ENCODE measurements at places on chromosomes 11 and 22.

DNA sequence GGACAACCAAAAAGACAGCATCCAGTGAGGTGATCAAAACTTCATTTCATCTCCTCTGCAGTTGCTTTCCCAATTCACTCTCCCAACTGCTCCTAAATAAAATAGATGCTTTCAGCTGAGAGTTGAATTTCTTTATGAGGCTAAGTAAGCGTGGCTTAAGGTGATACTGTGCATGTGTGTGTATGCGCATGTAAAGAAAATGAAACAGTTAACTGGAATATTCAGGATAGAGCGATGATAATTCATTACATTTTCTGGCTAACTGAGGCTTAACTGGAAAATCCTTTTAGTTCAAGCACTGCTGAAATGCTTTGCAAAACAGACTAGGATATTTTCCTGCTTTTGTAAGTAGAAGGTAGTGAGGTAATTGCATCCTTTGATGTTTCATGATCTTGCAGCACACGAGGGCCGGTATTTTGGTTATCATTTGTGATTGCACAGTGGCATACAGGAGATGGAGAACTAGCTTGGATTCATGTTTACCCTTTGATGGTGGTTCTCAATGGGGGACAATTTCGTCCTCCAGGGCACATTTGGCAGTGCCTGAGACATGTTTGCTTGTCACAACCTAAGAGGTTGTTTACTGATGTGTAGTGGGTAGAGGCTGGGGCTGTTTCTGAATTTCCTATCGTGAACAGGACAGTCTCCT lies 71.2 kb downstream of the ZBTB16 start:
- no peak for DNase-seq

GRCh38 chr11:19398772-19399527 lies 158.2 kb upstream of the E2F8 start:
- DNase-seq: no peak

DNA sequence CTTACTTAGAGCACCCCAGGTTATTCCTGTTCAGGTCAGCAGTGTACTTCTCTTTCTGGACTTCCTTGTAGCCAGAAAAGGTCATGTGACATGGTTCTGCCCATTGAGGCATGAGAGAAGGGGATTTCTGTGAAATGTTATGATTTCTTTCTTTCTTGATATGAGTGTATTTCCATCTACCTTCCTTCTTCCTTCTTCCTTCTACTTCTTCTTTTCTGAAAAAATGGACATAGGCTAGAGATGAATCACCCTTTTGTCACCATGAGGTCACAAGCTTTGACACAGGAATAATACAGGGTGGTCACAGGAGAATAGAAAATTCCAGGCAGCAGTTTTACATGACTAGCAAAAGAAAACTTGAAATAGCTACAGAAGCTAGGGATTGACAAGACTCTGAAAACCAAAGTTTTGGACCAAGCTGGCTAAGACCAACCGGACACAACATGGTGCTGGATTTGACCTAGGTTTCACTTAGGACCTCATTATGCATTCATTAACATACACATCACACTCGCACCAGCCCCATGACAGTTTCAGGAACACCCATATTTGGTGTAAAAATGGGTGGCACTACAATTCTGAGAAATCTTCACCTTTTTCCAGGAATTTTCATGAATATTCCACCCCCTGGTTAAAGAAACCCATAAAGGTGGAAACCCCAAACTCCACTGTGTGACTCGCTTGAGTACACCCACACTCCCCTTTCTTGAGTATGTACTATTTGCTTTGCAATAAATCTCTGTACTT lies 21.2 kb upstream of the MAP6 start:
- DNase-seq: no peak

GRCh38 chr22:25848954-25849353 lies 107.0 kb downstream of the MYO18B start:
- DNase-seq: no peak

DNA sequence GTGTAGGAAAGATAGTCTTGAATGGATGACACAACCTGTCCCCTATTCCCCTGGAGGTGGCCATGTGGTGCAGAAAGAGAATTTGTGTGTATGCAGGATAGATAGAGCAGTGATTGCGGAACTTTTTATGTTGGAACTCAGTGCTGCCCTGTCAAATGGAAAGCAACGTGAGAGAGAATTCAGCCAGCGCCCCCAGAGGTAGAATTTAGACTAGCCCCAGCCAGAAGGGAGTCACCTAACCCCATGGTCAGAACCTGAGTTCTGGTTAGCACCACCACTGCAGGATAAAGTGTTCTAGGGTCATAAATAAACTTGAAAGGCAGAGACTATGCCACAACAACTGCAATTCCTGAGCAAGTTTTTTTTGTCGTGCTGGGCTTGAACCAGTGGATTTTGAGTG lies 152.9 kb upstream of the GRIA4 start:
- DNase-seq: peak; percentile 38

GRCh38 chr11:6646071-6646470 lies 9.5 kb downstream of the DCHS1 start:
- DNase-seq: no peak

- DNase-seq: no peak
These were observed 35.6 kb upstream of the CADM1 start for GRCh38 chr11:115539844-115540243.

GRCh38 chr11:128688031-128688713 lies 5.7 kb upstream of the FLI1 start:
- DNase-seq: no peak

DNA sequence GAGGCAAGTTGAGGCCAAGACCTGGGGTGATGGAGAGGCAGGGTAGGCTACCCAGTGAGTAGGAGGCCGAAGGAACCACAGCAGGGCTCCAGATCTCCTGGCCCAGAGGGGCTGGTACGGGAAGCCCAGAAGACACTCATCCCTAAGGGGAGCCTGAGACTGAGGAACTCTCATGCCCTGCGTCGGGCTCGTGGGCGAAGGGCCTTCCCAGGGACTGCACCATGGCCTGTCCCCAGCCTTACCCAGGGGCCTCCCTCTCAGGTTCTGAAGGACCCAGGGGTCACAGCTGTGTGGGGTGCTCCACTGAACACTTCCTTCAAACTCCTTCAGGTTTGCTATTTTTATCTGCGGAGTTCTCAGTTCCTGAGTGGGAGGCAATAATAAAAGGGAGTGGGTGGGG lies 15.8 kb upstream of the SYT12 start:
- DNase-seq: no peak

DNA sequence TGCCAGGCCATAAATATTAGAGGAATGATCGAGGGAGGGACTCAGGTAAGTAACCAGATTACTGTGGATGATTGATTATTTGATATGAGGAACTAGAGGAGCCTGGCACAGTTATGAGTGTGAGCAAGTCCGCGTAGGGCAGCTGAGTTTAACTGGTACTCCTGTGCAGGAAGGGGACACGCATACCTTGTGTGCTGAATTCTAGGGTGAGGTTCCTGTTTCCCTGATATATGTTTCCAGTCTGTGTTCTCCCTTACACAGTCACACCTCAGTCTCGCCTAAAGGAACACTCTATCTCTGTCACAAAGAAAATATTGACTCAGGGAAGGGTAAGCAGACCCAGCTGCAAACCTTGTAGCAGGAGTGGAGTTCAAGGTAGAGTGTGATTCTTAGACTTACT lies 17.4 kb downstream of the SGSM3 start:
- DNase-seq: no peak

GRCh38 chr11:28353991-28354390 lies 245.8 kb downstream of the METTL15 start:
- DNase-seq: no peak

GRCh38 chr11:88320149-88320559 lies 17.4 kb downstream of the CTSC start:
- DNase-seq: no peak

- no peak for DNase-seq
These were observed 4.5 kb downstream of the CLMP start for GRCh38 chr11:123190518-123190917.

DNA sequence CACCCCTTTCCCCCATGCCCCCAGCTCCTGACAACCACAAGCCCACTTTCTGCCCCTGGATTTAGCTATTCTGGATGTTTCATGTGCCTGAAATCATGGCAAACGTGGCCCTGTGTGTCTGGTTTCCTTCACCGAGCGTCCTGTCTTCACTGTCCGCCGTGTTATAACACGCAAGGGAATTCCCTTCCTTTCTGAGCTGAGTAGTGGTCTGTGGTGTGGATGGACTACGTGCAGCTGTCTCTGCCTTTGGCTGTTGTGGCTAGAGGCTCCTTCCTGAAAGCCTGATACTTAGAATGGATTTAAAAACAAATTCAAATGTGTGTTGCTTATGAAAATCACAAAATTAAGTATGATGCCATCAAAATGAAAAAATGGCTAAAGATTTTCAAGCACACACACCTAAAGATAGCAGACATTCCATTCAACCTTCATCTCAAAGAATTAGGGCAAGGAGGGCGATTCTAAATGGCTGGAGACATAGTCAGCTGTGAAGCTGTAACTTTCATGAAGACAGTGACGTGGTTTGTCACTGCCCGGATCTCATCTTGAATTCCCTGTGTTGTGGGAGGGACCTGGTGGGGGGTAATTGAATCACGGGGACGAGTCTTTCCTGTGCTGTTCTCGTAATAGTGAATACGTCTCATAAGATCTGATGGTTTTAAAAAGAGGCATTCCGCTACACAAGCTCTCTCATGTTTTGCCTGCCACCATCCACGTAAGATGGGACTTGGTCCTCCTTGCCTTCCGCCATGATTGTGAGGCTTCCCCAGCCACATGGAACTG lies 30.5 kb downstream of the KCNQ1 start:
- no peak for DNase-seq

GRCh38 chr22:38411016-38411415 lies 44.0 kb downstream of the KCNJ4 start:
- DNase-seq: no peak

DNA sequence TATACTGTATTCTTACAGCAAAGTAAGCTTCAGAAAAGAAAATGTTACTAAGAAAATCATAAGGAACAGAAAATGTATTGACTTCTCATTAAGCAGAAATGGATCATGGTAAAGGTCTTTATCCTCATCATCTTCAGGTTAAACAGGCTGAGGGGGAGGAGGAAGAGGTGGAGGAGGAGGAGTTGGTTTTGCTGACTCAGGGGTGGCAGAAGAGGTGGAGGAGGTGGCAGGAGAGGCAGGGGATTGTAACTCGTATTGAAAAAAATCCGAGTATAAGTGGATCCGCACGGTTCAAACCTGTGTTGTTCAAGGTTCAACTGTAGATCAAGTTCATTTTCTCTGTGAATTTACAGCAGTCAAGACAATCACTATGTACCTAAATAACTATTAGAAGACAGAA lies 13.0 kb downstream of the GLB1L3 start:
- no peak for DNase-seq

DNA sequence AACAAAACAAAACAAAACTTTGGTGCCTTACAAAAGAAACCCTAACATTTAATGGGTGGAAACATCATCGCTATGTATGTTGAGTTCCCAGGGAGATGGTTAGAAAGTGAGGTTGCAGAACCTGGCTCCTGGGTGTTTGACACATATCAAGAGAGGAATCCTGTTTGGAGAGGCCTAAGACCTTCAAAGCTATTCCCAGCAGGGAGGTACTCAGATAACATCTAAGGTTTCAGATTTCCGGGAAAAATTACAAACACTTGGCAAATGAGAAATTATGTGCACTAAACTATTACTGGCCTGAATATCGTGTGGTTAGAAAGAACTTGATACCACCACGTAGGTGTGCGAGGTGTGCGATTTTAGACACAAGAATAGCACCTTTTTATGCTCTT lies 18.5 kb downstream of the TRIM5 start:
- DNase-seq: no peak

DNA sequence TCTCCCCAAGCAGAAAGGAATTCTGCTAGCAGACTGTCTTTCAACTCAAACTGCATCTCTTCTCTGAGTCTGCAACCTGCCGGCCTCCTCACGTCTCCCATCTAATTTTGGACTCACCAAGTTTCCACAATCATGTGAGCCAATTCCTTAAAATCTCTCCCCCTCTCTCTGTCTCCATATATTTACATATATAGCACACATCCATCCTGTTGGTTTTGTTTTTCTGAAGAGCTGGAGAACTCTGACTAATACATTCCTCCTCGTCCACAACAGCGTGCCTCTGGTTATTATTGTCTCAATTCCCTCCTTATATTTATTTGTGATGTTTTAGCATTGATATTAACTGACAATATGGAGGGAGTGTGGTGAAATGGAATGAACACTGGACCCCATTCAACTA lies 29.6 kb upstream of the FJX1 start:
- DNase-seq: no peak

GRCh38 chr22:19395276-19395675 lies 36.3 kb downstream of the HIRA start:
- DNase-seq: no peak

DNA sequence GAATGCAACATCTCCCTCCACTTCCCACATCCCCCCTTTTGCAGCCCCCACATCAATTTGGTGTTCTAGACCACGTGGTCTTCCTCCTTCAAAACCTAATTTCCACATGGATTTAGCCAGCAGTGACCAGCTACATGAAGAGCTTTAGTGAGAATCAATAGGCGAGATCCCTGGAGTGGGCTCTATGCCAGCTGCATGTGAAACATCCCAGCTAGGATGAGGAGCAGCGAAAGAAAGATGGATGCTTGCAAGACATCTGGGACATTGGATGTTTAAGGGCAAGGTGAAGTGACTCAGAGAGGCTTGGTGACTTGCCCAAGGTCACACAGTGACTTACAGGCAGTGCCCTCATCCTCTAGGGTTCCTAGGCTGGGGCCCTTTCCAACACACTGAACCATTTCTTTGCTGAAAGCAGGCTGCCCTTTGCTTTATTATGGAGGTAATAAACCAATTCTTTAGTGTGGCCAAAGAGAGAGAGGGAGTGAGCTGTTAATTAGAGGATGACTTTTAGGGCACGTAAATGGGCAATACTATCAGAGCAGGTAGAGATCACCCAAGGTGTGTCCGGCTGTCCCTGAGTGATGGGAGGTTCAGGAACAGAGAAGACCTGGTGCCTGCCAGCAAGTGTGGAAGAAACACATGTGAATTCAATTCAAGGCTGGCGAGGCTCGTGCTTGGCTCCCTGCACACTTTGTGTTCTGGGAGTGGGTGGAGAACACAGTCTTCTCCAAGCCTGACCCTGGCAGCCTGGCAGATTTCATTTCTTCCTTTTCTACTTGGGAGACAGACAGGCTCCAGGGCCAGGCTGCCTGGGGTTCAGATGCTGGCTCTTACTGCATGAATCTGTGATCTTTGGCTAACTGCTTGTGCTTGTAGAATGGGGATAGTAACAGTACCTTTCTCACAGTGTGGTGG lies 24.0 kb downstream of the TSPAN18 start:
- DNase-seq: no peak

- DNase-seq: no peak
These were observed 19.4 kb downstream of the OR2AT4 start for GRCh38 chr11:75077316-75077715.

GRCh38 chr11:126484266-126484665 lies 128.8 kb downstream of the ST3GAL4 start:
- DNase-seq: no peak

GRCh38 chr11:36326524-36327419 lies 30.7 kb downstream of the PRR5L start:
- no peak for DNase-seq

GRCh38 chr11:69429716-69430491 lies 51.6 kb upstream of the LINC01488 start:
- no peak for DNase-seq
